Activated CD4-positive, alpha-beta T cell treated with anti-CD3 and anti-CD28 coated beads for 4 hours (primary cell): ENCODE measurements at places on chromosomes 5 and 9.

GRCh38 chr5:96187309-96188027, 225.8 kb upstream of the ELL2 start:
- no peak for DNase-seq

DNA sequence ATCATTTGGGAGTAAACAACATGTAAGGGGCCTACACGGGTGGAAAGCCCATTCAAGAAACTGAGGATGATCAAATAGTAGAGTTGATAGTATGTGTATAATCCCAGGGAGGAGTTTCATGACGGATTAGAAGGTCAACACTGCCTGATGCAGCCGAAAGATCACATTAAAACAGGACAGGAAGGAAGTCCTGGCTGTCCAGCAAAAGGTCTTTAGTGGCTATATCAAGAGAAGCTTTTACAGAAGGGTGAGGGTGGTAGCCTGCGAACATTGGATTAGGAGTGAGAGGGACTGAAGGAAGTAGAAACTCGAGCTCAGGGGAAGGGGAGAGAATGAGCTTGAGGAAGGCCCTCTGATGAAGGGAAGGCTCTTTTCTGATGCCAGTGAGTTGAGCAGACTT, 36.0 kb downstream of the DOCK8 start:
- no peak for DNase-seq

DNA sequence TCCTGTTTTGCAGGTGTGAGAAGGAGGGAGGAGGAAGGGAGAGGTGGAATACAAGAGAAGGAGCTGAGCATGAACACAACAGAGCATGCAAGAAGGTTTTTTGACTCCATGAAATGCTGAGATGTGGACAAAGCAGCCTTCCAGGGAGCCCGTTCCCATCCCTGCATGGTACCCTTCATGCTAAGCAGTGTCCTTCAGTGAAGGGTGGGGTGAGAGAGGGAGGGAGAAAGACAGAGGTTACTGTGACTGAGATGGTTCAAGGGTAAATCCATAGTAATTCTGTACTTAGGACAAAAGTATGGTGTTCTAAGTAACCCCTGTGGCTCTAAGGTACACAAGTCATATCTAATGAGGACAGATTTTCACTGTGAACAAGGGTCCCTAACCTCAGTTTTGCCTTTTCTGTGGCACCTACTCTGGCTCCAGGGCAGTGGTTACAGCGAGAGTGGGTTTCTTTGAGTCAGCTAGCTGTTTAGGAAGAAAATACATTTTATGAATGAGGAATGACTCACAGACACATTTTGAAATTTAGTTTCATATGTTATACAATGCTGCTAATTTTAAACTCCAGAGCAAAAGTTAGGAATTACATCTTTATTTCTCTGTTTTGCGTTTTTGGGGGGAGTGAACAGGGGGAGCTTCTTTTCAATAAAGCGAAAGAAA, 184.9 kb upstream of the SLC12A2 start:
- no peak for DNase-seq

DNA sequence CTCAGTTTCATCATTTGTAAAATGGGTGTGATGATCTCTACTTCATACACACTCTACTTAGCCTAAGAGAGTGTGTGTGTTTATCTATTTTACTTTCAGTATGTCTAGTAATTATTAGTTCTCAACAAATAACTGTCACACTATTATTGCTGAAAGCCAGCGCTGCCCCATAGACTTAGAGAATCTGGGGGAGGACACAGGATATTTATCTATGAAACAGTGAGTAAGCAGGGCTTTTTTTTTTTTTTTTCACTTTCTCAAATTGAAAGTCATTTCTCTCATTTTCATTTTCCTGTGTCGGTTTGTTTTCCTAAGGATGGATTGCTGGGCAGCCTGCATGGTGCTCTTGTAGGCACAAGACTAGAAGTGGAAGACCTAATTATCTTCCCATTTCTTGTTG, 248.4 kb upstream of the RPS23 start:
- no peak for DNase-seq

- no peak for DNase-seq
Measured at GRCh38 chr5:173715607-173716006, 99.2 kb upstream of the BOD1 start.

DNA sequence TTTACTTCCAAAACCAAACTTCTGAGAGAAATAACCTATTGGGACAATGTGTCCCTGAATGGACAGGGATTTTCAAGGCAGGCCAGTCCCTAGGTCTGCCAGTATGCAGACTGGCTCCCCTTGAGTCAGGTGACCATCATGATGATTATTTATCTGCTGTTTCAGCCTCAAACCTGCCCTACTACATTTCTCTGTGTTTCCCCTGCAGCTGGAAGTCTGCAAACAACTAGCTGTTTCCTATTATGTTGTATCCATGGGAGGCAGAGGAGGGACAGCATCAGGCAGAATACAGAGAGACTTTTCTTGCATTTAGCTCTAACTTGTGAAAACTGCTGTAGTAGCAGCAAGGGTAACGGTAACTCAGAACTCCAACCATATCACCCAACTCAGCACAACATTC, 36.2 kb upstream of the IFNK start:
- no peak for DNase-seq

GRCh38 chr9:131545003-131545785, at the start of gene PRRT1B:
TSS of gene PRRT1B (plus strand) at chr9:131545523. CDS start at chr9:131545616, 93 bp downstream.
- DNase-seq: no peak

DNA sequence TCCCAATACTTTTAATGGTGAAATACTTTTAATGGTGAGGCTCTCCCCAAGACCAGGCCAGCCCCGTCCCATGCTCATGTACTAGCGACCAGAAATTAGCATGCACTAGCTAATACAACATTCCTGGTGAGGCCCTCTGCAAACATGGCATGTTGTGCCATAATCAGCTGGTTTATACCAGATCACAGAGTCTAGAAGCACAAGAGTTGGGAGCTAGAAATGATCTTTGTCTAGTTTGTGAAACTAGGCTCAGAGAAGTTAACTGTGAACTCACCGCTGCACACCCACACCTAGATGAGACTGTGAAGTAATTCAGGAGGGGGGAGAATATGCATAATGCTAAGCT, 37.4 kb downstream of the MTMR12 start:
- DNase-seq: no peak

GRCh38 chr9:22337261-22337660, 109.4 kb upstream of the DMRTA1 start:
- no peak for DNase-seq

- DNase-seq: no peak
Measured at GRCh38 chr9:137427454-137428310, 4.5 kb downstream of the NOXA1 start.
